ENCODE measurements at places on chromosomes 16 and 17.

GRCh38 chr17:44322236-44322895 is 2.3 kb downstream of the SLC25A39 start:
- DNase-seq, result no peak

DNA sequence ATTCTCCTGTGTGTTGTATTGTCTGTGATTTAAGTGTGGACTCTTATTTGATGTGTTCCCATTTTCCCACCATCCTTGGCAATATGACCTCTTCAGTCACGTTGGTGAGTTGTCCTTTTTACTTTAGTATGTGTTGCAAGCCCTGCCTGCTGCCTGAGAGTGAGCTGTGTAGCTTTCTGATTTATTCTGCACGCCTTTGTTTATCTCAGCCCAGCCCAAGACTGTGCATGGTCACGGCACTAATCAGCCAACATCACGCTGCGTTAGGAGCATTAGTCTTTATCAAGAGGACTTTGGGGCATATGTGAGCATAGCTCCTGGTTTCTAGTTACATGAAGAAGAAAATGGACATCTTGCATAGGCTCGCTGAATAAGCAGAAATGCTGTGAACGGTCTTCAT is 6.0 kb downstream of the TOM1L1 start:
- no peak for DNase-seq

GRCh38 chr17:62852195-62852594 is 44.1 kb upstream of the MARCHF10 start:
- DNase-seq, result no peak

- no peak for DNase-seq
These were observed 668.2 kb downstream of the CDH11 start for GRCh38 chr16:64453646-64454045.

- peak; percentile 83 for DNase-seq
These were observed 3.9 kb upstream of the WFIKKN2 start for GRCh38 chr17:50831471-50831928.

DNA sequence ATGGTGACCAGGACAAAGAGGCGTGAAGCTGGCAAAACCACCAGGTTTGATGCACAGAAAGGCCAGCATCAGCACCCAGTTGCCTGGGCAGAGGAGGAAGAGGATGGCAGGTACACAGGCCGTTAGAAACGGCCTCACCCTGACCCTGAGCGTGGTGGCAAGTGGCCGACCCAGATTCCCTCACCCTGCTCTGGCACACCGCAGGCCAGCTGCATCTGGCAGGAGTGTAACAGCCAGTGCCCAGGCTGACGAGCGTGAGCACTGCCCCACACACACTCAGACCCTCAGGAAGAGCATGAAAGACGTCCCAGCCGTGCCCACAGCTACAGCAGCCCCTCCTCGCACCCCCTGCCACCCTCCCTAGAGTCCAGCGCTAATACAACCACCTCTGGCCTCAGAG is 82.0 kb downstream of the ANKRD11 start:
- DNase-seq, result no peak

GRCh38 chr16:27127308-27127707 is 60.6 kb downstream of the C16orf82 start:
- DNase-seq, result peak; percentile 24

GRCh38 chr17:76397687-76398522 is 13.5 kb downstream of the SPHK1 start:
- peak; percentile 90 for DNase-seq

GRCh38 chr17:27526604-27527002 is 70.4 kb downstream of the KSR1 start:
- DNase-seq, result peak; percentile 67

Data from muscle of leg (tissue), 16 donors.